Bronchial smooth muscle cell (primary cell): ENCODE measurements at places on chromosomes 6 and 20. TPM values are rescaled to one million over a fixed set of nuclear protein-coding genes. Genes with fewer than 3 reads are reported as not detected.

Gene DUSP15
- total RNA-seq, result 0.26 TPM in 1 of 2 replicates, not detected in the other

Gene BPIFB4
- not detected in 2 replicates for total RNA-seq

Gene PDCD2
- 24.1 and 31.2 TPM in 2 replicates for total RNA-seq

Gene LINC00237
- total RNA-seq, result not detected in 2 replicates

Gene RIPPLY2
- total RNA-seq, result not detected in 2 replicates
